ENCODE measurements at places on chromosomes 1 and 21. TPM values are rescaled to one million over a fixed set of nuclear protein-coding genes. Genes with fewer than 3 reads are reported as not detected.

The ASCL5 gene
- not detected for total RNA-seq

The PEAR1 gene
- total RNA-seq = 0.28 TPM

The KLHDC7A gene
- not detected for total RNA-seq

The TTC39A gene
- not detected for total RNA-seq

The NBPF6 gene
- total RNA-seq = not detected

The TMPRSS15 gene
- total RNA-seq = not detected

The PDC gene
- not detected for total RNA-seq

The PRELP gene
- total RNA-seq = not detected
